ENCODE measurements at places on chromosomes 7 and 10. TPM values are rescaled to one million over a fixed set of nuclear protein-coding genes. Genes with fewer than 3 reads are reported as not detected.

DNA sequence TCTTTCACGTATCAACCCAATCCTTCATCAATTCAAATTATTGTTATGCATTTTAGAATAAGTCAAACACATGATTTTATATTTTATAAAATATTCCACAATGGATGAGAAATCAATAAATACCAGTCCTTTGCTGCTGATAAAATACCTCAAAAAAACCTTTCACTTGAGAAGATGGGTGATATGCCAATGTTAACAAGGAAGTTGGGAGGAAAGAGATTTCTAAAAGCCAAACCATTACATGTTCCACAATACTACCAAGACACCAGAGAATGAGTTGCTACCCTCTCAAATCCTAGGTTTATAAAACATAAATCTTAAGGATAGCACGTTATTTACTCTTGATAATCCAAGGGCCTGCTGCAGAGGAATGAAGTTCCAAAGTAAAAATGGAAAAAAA, 14.4 kb downstream of the RNF133 start:
- DNase-seq: no peak

DNA sequence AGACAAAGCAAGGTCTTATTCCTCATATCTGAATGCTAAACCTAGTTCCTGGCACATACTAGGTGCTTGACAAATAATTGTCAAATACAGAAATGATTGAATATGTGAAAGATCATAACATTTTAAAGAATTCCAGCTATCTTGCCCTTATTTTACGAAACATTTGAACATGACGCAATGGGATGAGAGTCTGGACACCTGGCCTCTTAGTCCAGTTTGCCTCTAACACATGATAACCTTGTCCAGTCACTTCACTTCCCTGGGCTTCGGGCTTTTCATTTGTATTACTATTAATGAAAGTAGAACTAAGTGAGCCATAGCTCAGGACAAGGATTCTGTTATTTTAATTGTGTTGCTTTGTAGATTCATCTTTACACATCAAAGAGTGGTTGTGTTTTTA, 32.6 kb downstream of the PNLIPRP3 start:
- no peak for DNase-seq

GRCh38 chr7:75028299-75028698, 45.3 kb downstream of the RCC1L start:
- DNase-seq: no peak

DNA sequence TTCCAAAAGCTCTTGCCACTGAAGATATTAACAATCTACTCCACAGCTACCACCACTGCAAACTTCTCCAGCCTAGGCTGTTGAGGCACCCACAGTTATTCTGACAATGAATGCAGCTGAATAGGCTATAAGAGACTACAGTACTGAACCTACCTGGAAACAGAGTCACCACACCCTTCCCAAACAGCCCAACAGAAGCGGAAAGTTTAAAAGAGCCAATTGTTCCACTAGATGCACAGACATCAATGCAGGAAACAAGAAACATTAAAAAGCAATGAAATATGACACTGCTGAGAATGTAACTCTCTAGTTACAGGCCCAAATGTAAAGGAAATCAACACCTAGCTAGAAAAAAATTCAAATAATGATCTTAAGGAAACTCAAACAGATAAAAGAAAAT, 64.5 kb upstream of the PLA2G12B start:
- DNase-seq: no peak

- DNase-seq: no peak
Observed at GRCh38 chr7:159102681-159103381, 41.8 kb downstream of the VIPR2 start.

DNA sequence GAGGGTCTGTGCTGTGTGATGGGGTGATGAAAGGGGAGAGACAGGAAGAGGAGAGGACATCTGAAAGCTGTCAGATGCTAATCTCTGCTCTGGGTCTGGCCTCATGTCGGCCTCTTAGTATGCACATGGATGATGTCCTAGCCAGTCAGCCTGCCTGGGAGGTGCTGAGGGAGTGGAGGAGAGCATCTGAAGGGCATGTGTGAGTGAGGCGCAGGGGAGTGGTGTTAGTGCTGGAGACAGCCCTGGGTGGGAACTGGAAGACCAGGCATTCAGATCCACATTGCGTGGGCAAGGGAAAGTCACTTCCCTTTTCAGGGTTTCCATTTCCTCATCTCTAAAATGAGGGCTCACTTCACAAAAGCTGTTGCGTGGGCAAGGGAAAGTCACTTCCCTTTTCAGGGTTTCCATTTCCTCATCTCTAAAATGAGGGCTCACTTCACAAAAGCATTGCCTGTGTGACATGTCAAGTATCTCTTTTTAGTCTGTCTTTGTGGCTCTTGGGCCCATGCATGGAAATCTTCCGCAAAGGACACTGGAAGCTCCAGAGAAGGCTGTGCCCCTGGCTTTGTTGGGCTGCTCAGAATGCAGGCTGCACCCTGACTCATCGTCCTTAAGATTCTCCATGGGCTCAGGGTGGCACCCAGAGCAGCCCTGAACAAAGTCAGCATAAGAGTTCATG, 10.0 kb downstream of the SFTPD start:
- DNase-seq: peak; percentile 69

DNA sequence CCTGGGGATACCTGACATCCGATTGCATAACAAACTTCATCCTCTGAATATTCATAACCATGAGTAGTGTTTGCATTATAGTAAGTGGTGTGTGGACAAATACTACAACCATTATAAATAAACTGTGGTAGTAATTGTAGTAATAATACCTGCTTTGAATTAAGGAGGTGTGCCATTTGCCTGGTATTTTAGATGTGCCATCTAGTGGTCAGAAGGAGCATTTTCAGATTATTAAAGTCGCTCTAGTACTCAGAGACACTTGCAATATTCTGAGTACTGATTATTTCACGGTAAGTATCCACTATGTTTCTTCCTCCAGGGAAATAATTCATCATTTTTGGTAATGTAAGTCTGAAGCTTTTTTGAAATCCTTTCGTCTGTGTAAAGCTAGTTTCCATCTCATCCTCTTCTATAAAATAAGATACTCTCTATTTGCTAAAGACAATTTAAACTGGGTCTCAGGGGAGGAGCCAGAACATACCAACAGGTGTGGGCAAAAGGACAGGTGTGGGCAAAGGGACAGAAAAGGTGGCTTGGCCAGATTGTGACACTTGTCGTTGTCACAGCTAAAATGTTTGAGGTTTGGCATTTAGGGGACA, 115.3 kb upstream of the WDR11 start:
- DNase-seq: no peak

DNA sequence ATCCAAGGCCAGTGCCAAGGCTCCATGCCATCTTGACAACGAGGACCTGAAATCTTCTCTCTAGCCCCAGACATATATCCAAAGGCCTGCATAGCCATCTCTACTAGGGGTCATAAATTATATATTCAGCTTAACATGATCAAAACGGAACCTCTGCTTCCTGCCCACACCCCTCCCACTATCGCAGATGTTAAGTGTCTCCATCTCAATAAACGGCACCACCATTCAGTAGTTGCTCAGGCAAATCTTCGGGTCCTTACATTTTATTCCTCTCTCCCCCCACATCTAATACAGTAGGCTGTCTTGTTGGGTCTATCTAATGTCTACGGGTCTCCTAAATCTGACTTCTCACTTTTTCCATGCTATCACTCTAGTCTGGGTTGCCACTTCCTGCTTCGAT, 201.1 kb upstream of the PLXNA4 start:
- DNase-seq: no peak

- no peak for DNase-seq
Observed at GRCh38 chr7:44048031-44048795, 3.7 kb downstream of the DBNL start.

- DNase-seq: no peak
Observed at GRCh38 chr7:33044401-33044718, 18.2 kb downstream of the NT5C3A start.

GRCh38 chr7:22635349-22635748, 91.7 kb upstream of the IL6 start:
- DNase-seq: no peak

DNA sequence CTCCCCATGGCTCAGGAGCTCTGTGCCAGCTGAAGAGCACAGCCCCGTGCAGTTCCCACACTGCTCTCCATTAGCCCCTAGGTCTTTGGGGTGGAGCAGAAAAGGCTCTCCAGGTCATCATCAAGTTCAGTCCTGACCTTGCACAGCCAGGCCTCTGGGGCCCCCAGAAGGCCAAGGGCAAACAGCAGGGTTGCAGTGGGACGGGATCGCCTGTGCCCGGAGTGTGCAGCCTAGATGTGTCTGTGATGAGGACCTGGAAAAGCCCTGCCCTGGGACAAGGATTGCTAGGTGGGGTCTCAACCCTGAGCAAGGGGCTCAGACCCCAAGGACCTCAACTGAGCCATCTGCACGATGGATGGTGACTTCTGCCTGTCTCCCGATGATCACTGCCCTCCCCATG, 549 bp downstream of the INMT start:
- DNase-seq: no peak

- no peak for DNase-seq
Observed at GRCh38 chr7:149598721-149599308, 101.2 kb upstream of the ZNF746 start.

- no peak for DNase-seq
Observed at GRCh38 chr10:44463511-44464121, 78.7 kb upstream of the CXCL12 start.

DNA sequence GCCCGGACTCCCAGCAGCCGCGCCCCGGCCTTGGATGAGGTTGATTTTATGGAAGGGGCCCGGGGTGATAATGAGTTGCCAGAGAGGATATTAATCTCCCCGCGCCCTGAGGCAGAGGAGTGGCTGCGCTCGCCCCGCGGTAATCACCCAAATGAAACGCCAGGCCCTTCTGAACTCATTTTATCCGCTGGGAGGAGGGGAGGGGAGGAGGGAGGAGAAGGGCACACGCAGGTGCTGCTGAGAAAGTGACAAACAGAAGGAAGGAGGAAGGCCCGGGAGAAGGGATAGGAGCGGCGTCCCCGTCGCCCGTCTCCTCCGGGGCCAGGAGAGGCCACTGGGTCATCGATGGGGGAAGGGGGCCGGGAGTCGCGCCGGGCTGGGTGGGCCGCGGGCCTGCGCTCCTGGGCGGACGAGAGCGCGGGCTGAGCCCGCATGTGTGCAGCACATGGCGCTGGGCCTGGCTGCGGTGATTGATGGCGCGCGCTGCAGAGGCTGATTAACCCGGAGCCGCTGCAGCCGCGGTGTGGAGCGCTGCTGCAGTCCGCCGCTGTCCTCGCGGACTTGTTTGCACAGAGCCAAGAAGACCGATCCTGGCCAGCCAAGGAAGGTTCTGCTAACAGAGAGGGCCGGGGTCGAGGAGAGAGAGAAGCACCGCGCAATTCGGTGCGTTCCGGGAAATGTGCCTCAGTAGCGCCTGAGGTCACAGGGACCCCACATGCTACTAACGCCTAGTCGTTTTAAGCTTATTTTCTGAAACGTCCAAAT, 6.5 kb downstream of the MNX1 start:
- no peak for DNase-seq

GRCh38 chr10:612696-613095, 76.8 kb downstream of the DIP2C start:
- DNase-seq: no peak

DNA sequence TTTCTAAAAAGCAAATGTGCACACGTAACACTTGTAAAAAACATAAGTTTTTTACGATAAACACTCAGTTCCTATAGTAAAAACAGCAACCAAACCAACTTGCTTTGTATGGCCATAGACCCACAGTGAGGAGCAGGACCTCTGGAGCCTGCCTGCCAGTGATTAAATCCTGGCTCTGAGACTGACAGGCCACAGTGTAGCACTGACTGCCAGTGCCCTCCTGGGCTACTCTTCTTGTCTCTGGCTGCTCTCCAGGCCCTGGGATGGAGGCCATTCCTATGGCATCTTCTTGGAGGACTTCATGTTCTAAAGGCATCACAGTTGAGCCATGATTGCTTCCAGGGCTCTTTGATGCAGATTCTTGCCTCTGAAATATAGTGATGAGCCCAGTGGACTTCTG, 22.7 kb upstream of the TMEM254 start:
- no peak for DNase-seq

DNA sequence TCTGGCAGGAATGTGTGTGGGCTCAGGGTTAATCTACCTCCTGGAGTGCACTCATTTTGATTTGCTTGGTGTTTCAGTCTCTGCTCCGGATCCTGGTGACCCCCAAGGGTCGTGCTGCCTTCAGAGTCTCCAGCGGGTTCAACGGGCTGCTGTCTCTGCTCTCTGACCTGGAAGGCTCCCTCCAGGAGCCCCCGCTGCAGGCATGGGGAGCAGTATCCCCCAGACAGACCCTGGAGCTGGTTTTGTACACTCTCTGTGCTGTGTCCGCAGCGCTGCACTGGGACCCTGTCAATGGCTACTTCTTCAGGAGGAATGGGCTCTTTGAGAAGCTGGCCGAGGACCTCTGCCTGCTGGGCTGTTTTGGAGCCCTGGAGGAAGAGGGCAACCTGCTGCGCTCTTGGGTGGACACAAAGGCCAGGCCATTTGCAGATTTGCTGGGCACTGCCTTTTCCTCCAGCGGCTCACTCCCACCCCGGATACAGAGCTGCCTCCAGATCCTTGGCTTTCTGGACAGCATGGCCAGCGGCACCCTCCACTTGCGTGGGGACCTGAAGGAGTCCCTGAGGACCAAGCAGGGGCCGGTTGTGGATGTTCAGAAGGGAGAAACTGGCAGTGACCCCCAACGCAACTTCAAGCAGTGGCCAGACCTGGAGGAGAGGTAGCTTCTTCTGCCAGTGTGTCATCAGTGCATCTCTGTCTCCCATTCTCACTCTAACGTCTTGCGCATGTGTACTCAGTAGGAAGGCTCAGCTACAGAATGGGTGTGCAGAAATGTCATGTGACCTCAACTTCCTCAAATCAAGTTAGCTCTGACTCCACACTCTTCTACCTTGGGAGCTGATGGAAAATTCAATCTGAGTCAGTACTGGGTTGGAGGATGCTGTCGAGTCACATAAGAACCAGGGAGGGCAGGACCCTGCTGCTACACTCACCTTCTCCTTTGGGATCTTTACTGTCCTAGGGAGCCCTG, 58.5 kb downstream of the WDFY4 start:
- no peak for DNase-seq

GRCh38 chr10:43170491-43170890, 32.2 kb downstream of the CSGALNACT2 start:
- DNase-seq: no peak

DNA sequence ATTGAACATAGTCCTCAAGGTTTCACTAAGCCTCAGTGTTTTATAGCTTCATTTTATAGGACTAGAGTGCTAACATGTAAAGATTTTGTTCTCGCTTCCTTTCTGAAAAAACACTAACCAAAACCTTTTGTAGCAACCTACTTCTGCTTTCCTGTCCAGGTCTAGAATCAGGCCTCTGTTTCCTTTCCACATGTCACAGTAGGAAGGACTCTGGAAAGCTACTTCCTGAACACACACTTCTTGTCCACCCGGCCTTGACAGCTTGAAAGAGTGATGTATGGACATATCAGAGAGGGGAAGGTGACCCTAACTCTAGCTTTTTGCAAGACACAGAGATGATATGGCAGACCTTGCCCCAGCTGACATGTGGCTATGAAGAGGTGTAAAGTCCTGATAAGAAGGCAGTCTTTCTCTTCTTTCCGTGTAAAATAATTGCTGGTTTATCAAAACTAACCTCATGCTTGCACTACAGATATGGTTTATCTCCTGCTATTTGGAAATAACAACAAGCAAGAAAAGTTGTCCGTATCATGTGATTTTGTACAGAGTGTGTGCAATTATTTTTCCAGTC, 175.4 kb downstream of the SKAP2 start:
- DNase-seq: no peak

The ASIC3 gene
- total RNA-seq: 1.2 TPM

The AKR1C2 gene
- not detected for total RNA-seq

The PAXIP1 gene
- 15.2 TPM for total RNA-seq

The MTPN gene
- total RNA-seq: 130 TPM

The IFIT1B gene
- not detected for total RNA-seq

The AMZ1 gene
- total RNA-seq: 5.9 TPM

The RHOBTB1 gene
- 0.24 TPM for total RNA-seq

The CYP26C1 gene
- total RNA-seq: 0.15 TPM

The MET gene
- 1.5 TPM for total RNA-seq

The SLC13A1 gene
- not detected for total RNA-seq

The SORCS1 gene
- total RNA-seq: not detected

Data from activated B cell treated with CpG ODN at 0.5 μM for 24 hours (primary cell).